ENCODE measurements at places on chromosomes 4 and X.

GRCh38 chr4:173464481-173464880 lies 65.5 kb downstream of the HAND2 start:
- no peak for DNase-seq

GRCh38 chrX:1813809-1814208 lies 198.9 kb downstream of the ASMT start:
- DNase-seq, result no peak

DNA sequence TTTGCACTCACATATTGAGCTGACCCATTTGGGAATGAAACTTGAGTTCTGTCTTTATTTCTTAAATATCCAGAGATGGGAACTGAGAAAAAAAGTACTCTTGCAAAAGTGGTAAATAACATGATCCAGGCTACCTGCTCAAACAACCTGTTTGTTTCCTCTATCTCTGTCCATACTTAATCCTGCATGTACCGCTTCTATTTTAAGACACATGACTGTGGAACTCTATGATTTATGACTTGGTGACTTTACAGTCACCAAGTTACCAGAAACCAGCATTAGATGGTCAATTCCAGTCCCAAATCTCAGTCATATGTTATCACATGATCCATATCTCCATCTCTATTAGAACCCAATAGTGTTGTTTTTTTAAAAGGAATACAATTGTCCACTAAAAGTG lies 606.7 kb downstream of the EPHA5 start:
- no peak for DNase-seq

- DNase-seq, result no peak
These were observed 264.3 kb downstream of the RAPGEF2 start for GRCh38 chr4:159366966-159367780.

DNA sequence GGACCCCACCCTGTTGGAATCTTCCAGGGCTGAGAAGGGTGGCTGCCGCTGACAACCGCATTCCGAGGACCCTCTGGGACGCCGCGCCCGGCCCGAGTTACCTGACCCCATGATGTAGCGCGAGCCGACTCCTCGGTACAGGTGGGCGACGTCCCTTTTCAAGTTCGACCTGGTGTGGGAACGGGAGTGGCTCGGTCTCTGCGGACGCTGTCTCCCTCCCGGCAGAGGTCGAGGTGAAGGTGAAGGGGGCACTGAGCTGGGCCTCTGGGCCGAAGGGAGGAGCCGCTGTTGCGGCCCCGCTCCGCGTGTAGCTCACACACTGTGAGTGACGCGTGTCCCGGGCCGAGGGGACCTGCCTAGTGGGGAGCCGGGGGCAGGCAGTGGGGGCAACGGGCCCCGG lies 4.5 kb downstream of the GTPBP6 start:
- no peak for DNase-seq

DNA sequence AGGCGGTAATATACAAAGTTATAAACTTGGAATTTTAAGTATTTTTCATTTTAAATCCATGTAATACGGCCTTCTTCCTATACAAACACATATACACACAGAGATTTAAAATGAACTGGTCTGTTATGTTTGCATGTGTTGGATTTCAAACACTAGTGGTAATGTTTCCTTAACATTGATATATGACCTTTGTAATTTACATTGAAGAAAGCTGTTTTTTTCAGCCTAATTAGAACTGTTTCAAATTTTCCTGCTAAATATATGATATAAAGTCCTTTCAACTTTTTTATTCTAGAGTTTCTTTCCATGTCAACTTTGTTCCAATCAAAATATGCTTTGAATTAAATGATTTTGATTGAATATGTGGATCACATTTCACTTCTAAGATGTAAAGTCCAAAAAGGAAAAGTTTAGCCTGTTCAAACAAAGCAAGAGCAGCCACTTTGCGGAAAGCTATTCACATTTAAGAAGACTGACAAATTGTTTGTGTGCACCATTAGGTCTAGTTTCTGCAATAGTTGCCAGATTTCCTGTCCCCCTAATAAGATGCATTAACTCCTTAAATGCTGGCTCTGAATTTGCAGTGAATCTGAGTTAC lies 226.0 kb upstream of the MAB21L2 start:
- no peak for DNase-seq

GRCh38 chr4:175560604-175561003 lies 251.5 kb downstream of the GPM6A start:
- no peak for DNase-seq

- DNase-seq, result no peak
These were observed 8.5 kb downstream of the NUDT11 start for GRCh38 chrX:51487960-51488267.

- DNase-seq, result no peak
These were observed 87.2 kb downstream of the AREG start for GRCh38 chr4:74531963-74532794.

DNA sequence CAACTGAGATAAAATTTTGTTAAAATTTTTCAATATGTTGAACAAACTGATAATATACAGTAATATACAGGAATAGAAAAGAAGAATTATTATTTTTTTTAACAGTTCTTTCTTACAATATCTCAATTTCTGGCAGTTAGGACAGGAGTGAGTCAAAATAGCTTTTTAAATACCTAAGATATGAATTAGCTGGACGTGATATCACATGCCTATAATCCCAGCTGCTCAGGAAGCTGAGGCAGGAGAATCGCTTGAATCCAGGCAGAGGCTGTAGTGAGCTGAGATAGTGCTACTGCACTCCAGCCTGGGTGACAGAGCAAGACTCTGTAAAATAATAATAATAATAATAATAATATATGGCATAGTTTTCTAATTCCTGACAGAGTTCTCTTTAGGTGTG lies 1039.3 kb downstream of the STPG2 start:
- DNase-seq, result no peak

DNA sequence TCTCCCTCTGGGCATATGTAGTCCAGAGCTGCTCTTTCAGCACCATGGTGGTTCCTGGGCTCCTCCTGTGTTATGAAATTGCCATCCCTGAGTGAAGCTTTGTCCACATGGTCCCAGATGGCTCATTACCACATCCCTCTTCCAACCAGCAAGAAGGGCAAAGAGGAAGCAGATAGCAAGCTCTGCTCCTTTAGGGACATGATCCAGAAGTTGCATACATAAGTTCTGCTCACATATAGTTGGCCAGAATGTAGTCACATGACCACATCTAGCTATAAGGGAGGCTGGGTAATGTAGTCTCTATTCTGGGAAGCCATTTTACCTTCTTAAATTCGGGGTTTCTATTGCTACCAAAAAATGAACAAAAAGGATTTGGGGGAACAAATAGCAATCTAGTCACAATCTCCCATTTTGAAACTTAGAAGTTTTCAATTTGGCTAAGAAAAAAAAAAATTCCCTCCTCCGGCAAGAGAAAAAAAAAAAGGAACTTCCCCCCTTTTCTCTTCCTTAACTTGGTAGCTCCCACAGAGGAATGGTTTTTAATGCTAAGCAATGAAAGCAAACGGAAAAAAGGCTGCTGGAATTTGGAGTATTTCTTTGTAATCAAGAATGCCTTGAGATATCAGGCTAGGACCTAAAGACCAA lies 88.2 kb upstream of the USP9X start:
- peak; percentile 4 for DNase-seq

GRCh38 chr4:105274504-105274903 lies 127.8 kb downstream of the TET2 start:
- no peak for DNase-seq

DNA sequence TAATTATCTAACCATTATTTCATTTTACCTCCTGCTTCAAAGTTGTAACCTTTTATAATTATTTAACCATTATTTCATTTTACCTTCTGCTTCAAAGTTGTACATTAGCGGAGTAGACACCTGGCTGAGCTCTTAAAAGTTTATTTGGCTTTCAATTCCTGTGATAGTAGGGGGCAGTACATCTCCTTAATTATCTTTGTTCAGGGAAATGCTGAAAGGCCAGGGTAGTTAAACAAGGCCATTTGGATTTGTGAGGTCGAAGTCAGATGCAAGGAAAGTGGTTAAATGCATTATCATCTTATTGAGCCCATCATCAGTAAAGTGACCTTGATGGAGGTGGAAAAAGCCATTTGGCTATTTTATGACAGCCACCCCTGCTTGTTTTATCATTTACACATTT lies 210.6 kb downstream of the TENM3 start:
- no peak for DNase-seq

- no peak for DNase-seq
These were observed 39.3 kb downstream of the TAPT1 start for GRCh38 chr4:16186986-16187385.

DNA sequence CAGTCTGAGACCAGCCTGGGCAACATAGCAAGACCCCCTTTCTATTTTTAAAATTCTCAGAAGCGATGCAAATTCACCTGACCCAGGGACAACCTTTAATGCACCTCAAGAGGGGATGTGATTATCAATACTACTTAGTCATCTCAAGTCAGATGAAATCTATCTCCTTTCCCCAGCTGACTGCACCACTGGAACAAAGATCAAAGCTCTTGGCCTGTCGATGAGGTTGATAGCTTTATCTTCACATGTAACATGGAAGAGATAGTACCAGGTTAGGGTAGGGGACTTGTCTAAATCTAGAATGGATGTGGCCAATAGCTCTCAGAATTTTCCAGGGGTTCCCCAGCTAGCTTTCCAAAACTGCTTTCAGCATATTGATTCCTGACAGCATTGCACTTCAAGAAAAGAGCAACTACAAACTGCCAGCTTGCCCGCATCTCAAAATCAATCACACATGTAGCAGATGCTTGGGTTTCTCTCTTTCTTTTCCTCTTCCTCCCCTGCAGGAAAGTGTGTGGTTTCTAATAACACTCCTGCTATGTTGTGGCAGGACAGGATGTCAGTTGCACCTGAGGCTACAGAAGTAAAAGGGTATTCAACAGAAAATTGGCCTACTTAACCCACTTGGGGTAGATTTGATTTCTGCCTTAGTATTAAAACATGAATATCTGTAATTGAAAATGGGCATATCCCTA lies 12.2 kb upstream of the TMEM164 start:
- no peak for DNase-seq

- no peak for DNase-seq
These were observed 246.6 kb upstream of the AADAT start for GRCh38 chr4:170336238-170336775.

DNA sequence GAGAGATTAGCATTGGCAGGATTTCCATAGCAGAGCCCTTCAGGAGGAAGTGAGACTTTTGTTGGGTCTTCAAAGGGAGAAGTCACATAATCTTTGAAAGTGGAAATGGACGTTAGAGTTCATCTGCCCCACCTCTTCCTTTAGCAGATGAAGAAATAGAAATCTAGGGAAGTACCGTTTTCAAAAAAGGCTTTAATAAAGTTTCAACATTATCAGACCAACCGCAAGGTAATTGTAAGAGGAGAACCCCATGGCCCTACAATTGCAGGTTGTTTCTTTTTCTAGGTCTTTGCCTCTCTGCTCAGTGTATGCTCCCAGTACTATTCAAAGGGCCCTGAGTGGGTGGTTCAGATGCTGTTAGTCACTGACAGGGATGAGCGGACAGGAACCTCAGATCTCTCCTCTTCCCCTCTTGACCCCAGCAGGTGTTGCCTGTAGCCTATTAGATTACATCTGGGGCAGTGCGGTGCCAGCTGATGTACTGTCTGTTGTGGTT lies 48.6 kb upstream of the AP1S2 start:
- DNase-seq, result no peak

GRCh38 chr4:46993075-46994006 lies at the start of gene GABRA4:
Gene GABRA4 (minus strand): TSS chr4:46993581. CDS start chr4:46993424, 157 bp downstream.
- no peak for DNase-seq

DNA sequence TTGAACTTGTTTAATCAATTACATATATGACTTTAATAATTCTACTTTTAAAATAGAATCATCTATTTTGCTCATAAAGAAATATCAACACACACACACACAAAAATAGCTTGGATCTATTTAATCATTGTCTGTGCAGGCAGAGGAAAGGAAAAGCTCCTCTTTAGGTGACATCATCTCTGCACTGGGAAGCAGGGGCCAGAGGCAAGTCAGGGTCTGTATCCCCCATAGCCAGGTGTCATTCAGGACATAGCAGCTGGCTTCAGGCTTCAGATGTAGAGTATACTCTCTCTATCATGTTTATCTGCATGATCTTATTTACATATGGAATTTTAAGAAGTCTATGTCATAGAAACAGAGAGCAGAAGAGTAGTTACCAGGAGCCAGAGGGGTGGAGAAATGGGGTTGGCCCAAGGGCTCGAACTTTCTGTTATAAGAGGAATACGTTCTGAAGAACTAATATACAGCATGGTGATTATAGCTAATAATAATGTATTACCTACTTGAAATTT lies 110.4 kb upstream of the LDB2 start:
- DNase-seq, result no peak

GRCh38 chrX:155893521-155893920 lies 12.4 kb downstream of the VAMP7 start:
- DNase-seq, result no peak

GRCh38 chr4:96326846-96327245 lies 487.0 kb downstream of the PDHA2 start:
- DNase-seq, result no peak

- no peak for DNase-seq
These were observed 27.6 kb downstream of the ANXA10 start for GRCh38 chr4:168119890-168120289.

- DNase-seq, result no peak
These were observed 89.0 kb downstream of the MXRA5 start for GRCh38 chrX:3257471-3257870.

DNA sequence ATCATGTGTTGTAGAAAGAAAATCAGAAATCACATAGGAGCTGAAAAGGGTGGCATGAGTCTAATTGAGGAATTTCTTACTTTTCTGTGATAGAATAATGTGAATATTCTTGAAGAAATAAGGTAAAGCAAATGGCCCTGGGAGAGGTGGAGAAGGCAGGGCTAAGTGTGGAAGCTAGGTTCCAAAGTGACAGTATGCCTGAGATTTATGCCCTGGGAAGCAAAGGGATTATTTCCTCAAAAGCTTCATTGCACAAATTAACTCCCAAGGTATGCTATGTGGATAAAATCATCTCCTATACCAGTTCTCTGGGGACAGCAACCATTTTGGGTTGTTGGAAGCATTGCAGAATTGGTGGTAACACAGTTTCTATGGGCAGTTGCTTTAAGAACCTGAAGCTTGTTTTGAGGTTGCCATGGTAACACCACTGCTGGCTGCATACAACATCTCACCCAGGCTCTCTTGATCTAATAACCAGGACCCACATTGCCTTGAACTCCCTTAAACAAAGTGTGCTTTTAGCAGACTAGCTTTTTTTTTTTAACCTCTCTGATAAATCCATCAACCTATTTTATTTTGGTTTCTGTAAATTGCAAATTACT lies 21.0 kb downstream of the MAOA start:
- no peak for DNase-seq

GRCh38 chr4:75639124-75639695 lies 8.9 kb upstream of the CDKL2 start:
- DNase-seq, result no peak

GRCh38 chrX:7711167-7711566 lies 131.8 kb upstream of the VCX start:
- no peak for DNase-seq

- DNase-seq, result no peak
These were observed 57.0 kb upstream of the MSN start for GRCh38 chrX:65610481-65610880.

- DNase-seq, result no peak
These were observed 471.9 kb downstream of the PDGFC start for GRCh38 chr4:156499684-156500083.

Data from NCI-H2171 (cell line).